ENCODE measurements at places on chromosomes 5 and 9. TPM values are rescaled to one million over a fixed set of nuclear protein-coding genes. Genes with fewer than 3 reads are reported as not detected.

DNA sequence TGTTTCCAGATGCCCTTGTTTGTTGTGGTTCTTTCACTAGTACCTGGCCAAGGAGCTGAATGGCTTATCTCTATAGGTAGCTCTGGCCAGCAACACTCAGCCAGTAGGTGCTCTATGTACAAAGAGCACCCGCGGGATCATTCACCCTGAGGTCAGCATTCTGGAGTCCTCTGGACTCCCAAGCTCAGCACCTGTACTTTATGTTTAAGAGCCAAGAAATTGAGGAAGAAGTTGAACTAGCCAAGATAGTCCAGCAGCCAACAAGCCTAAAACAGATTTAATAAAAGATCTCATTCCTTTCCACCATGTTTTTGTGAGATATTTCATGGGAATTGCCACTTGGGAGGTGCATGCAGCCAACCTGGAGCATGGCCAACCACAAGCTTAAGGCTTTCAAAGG is 242.6 kb upstream of the PAPPA start:
- H3K4me3 ChIP-seq, result no peak overlapping the region
- no peaks in the 10 kb centered on the region for H3K4me1 ChIP-seq
- no peak overlapping the region for H3K27ac ChIP-seq
- no peak for DNase-seq

- no peak overlapping the region for H3K27ac ChIP-seq
- no peaks in the 10 kb centered on the region for H3K27me3 ChIP-seq
- no peaks in the 10 kb centered on the region for H3K36me3 ChIP-seq
- H3K4me1 ChIP-seq, result no peaks in the 10 kb centered on the region
- H3K4me3 ChIP-seq, result no peak overlapping the region
- DNase-seq, result no peak
These were observed 78.4 kb downstream of the SREK1 start for GRCh38 chr5:66222455-66222854.

- no peak overlapping the region for H3K4me3 ChIP-seq
- H3K4me1 ChIP-seq, result peaks cover 76% of the 10 kb centered on the region
- H3K27me3 ChIP-seq, result no peaks in the 10 kb centered on the region
These were observed 11.3 kb downstream of the STOM start for GRCh38 chr9:121358751-121359150.

The TMEM252 gene
- not detected for total RNA-seq

DNA sequence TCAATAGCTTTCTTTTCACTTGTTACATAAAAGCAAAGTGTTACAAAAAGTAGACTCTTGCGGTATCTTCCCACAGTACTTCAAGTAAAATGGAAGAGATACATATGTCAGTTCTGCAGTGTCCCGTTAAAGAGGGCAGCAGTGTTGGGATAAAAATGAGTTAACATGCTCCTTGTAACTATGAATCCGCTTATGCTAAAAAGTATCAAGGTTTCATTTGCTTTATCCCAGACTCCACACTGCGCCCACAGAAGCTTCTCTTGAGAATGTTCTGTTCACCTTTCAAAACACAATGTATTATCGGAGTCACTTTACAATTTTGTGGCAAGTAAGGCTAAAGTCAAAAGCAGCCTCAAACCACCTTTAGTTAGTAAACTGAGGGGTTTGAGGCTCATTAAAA is 790 bp downstream of the PTAR1 start:
- no peaks in the 10 kb centered on the region for H3K27me3 ChIP-seq
- peak overlapping the region; percentile 94 for H3K27ac ChIP-seq
- peaks cover 5% of the 10 kb centered on the region for H3K4me1 ChIP-seq
- no peak for DNase-seq

All from tibial nerve (tissue), 4 donors.